Dermis microvascular lymphatic vessel endothelial cell (primary cell): ENCODE measurements at places on chromosomes 5 and 9.

- no peak for DNase-seq
Observed at GRCh38 chr9:135815830-135816650, 91.3 kb downstream of the CAMSAP1 start.

GRCh38 chr5:56833325-56833724 is 18.0 kb downstream of the MAP3K1 start:
- no peak for DNase-seq

- no peak for DNase-seq
Observed at GRCh38 chr5:174300118-174300940, 254.8 kb downstream of the NSG2 start.

DNA sequence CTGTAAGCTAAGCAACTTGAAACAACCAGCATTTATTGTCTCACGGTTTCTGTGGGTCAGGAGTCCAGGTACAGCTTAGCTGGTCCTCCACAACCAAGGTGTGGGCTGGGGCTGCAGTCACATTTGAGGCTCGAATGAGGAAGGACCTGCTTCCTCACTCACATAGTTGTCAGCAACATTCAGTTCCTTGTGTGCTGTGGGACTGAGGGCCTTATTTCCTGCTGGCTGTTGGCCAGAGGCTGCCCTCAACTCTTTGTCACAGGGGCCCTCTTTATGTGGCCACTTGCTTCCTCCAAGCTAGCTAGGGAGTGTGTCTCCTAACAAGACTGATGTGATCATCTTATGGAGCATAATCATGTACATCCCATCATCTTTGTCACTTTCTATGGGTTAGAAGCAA is 29.2 kb upstream of the SEMA4D start:
- no peak for DNase-seq

DNA sequence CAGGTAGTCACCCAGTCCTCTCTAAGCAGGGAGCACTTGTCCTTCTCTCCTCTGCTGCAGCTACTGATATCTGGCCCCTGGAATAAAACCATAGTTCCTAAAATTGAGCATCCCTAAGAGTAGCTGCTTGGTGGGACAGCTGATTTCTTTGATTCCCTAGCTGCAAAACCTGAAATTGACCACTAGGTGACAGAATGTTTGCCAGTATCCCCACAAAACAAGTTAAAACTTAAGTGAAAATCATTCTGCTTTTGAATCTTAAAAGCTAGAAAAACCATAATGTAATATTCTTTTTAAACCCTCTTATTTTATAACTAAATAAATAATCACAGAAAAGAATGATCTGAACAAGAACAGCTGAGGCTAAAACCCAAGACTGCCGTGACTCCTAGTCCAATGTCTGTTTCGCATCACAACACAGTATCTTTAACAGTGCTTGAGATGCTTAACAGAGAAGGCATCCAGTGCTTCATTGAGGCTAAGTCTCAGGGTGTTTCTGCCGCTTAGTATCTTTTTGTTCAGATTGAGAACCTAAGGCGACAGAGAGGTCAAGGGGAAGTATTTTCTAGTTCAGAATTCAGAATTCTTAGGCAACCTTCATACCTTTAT is 24.4 kb upstream of the TAL2 start:
- no peak for DNase-seq

DNA sequence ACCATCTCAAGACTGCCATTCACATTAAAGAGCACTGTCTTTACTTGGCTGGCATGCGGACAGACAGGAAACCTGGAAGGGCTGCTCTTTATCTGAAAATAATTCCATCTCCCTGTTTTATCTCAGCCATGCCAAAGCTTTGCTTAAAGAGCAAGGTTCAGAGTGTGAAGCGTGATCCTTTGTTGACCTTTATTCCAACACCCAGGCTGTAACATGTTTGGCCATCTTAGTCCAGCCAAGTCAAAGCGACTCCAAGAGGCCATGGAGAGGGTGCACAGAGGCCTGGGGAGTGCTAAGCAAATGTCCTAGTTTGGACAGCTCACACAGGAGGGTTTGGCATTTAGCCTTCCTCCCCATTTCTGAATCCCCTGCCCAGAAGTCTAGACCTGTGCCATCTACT is 194.7 kb downstream of the PJA2 start:
- DNase-seq, result no peak
